CD4-positive, alpha-beta T cell treated with Interleukin-6 at 100 ng/mL for 8 hours (primary cell): ENCODE measurements at places on chromosomes 1 and 21.

DNA sequence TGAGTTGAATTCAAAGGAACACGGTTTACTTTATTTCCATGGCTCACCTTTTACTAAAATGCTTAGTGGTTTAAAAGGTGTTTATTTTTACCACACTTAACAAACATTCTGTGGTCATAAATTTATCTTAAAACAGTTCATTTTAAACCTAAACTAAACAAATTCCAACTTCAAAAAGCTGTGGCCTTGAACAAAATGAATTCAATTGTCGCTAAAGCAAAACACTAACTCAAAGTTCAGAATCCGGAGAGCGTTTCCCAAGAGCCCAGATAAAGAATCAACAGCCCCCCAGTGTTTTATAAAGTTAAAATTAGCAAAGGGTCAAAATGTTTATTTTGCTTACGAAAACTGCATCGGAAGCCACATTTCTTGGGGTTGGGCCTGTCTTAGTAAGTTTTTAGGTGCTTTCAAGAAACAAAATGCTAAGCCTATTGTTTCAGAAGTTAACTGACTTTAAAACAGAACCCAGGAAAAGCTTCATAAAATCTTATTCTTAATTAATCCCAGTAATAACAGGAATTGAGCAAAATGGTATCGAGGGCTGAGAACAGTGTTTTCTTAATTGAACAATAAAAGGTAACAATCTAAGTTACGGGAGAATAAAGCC, 1.3 kb downstream of the PUM1 start:
- DNase-seq: no peak

- DNase-seq: no peak
These were observed 55.0 kb downstream of the ELAVL4 start for GRCh38 chr1:50163680-50164079.

- DNase-seq: peak; percentile 74
These were observed 24.6 kb downstream of the ARHGEF19 start for GRCh38 chr1:16187748-16188401.

DNA sequence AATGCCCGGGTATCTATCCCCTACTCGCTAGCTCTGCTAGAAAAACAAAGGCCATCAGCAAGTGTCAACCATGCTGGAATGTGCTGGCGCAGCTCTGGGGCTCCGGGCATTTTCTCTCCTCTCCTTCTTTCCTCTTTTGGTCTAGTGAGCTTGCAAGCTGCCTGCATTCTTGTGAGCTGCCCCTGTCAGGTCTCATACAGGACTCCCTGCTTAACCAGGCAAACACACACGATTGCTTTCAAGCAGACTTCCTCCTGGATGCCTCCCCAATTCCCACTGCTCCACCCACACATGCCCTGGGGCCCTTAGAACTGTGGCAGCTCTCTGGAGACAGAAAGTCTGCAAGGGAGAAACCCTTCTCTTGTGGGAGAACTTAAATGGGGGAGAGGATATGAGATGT, 35.7 kb upstream of the SUCO start:
- no peak for DNase-seq

DNA sequence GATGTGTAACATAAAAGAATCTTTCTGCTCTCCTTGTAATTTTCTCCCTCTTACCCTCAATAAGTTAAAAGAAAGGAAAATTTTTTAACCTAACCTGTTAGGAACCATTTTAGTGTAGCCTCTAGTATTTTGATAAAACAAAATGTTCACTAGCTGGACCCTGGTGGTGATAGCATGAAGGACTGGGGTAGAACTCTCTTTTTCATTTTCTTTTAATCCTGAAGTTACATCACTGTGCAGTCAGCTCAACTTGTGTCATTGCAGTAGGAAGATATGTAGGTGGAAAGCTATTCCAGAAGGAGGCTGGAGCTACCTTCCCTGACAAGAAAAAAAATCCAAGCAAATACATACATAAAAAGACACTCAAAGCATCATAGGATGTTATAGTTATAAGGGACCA, 39.3 kb downstream of the NFIA start:
- DNase-seq: no peak

DNA sequence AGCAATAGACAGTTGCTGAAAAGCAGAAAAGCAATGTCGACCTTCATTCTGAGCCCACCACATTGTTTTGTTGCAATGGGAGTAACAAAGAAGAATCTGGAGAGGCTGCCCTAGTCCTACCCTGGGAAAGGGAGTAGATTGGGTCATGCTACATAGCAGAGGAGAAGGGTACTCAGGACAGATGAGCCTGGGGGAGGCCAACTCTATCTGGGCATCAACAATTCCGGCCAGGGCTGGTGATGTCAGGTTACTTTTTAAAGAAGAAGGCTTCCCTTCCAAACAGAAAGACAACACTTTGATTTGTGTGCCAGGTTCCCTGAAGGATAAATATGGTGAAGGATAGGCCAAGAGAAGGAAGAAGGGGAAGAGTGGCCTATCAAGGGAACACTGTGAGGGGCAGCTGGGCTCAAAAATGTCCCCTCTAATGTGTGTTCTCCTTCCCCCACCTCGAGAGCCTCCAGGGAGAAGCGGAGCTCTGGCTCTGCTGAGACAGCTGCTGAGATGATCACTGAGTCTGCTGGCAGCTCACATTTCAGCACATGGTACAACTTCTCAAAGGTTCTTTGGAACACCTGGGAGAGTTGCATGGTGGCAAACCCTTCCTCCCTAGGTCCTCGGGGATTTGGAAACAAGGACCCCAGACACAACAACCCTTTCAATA, 3.2 kb upstream of the ADIPOR1 start:
- no peak for DNase-seq

DNA sequence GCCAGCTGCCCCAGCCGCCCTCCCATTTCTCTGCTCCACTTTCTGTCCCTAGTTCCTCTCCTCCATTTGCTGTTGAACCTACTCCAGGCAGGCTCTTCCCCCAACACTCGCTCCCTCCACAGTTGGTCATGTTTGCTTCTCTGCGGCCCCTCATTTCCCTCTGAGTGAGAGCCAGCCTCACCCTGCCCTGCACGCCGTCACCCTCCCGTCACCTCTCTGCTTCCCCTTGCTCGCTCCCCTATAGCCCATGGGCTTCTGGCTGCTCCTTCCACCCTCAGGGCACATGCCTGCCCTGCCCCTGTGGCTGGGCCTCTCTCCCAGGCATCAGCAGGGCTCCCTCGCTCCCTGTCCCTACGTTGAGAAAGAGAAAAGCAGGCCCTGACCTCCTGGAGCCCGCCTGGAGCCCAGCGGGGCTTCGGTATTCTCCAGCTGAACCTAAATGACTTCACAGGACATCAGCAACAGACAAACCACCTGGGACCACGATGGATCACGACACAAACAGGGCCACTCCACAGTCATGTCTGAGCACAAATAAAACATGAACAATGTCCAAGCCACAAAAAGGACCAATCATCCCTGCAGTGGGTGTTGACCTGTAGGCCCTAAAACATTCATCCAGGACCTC, 13.3 kb upstream of the THEMIS2 start:
- DNase-seq: no peak

DNA sequence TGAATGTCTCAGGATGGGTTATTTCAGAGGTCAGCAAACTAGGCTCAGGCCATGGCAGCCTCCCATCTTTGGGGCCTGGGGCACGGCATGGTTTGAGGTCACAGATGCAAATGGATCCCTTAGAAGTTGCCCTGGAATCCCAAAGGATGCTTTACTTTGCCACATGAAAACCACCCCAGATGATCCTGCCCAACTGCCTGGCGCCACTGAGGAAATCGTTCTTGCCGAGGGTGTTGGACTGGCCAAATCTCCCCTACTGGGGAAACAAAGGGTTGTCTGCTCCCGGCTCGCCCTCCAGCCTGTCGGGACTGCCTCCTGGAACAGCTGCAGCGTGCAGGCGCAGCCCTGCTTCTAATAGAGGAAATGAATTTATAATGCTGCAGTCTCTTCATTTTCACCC, 173.0 kb upstream of the LMO4 start:
- DNase-seq: no peak

- DNase-seq: no peak
These were observed 24.7 kb downstream of the MFSD2A start for GRCh38 chr1:39979654-39980053.

DNA sequence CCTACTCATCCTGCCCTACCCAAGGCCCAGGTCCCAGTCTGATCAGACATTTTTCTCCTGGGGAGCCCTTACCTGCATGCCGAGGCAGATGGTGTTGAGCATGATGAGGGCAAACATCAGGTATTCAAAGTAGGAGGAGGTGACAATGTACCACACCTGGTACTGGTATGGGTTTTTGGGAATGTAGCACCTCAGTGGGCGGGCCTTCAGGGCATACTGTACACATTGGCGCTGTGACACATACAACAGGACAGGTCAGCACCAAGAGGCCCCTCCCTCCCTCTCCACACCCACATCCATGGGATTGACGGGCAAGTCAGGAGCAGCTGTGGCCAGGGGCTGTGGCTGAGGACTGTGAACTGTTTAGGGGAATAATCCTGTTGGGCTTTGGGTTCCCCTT, 37.1 kb upstream of the KIF21B start:
- DNase-seq: no peak

- no peak for DNase-seq
These were observed 36.8 kb downstream of the DHRS3 start for GRCh38 chr1:12581179-12581578.

- DNase-seq: no peak
These were observed 18.2 kb downstream of the CD34 start for GRCh38 chr1:207892764-207893163.

DNA sequence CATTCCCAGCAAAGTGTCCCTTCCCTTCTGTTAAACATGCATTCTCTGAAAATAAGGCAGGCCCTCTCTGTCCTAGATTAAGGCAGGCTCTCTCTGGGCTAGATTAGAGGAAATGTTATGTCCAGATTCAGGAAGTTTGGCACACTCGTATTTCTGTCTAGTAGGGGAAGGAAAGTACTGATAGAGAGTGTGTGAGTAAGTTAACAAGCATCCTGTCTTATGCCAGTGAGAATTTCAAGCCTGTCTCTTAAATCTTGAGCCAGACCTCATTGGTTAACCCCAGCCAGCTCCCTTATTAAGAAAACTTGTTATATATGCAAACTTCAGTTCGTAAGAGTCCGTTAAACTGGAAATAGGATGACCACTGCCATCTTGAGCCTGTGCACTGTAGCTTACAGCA, 31.6 kb downstream of the IGSF5 start:
- no peak for DNase-seq

DNA sequence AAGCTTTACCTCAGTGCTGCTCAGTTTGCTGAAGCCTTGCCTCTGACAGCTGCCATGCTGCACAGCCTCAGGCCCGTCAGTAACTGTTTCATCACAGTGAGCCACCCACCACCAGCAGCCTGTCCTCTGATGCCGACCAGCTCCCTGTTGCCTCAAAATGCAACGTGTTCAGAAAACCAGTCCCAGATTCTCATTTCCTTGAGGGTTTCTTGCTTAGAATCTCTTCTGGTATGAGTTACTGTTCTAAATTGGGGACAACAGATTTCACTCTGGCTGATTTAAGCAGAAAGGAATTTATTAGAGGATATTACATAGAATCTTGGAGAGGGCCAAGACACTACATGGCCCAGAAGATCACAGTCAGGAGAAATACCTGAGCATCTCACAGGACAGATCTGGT, 11.0 kb downstream of the UBL4B start:
- no peak for DNase-seq

DNA sequence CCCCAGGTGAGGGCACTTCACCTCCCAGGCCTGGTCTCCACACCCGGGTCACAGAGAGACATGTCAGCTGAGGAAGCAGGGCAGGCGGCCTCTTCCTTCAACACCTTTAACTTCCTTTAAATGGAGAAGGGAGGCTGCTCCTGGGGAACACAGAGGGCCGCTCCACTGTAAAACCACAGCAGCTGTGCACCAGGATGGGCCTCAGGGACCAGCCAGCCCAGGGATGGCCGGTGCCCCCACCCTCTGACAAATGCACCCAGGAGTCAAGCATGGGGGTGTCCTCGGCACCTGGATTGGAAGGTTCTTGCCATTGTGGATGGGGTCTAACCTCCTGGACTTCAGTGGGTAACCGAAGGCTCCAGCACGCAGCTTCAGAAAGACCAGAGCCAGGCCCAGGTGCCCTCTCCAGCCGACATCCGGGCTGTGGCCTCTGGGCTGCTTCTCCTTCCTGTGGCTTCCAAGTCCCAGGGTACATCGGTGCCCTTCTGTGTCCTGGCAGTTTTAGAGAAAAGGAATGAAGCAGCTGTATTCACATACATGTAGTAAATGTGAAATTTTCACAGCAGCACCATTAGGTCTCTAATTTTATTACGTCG, 121.7 kb upstream of the COL6A1 start:
- no peak for DNase-seq

DNA sequence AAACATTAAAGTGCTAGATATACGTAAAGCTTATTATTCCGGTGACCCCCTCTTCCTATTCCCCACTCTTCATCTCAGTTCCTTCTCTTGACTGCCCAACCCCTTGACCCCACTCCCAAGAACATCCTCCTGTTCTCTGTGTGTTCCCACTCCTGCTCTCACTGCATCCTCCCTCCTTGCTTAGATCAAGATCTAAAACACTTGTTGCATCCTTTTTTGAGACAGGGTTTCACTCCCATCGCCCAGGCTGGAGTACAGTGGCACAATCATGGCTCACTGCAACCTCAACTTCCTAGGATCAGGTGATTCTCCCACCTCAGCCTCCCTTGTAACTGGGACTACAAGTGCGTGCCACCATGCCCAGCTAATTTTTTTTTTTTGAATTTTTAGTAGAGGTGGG, 13.5 kb downstream of the ATP2B4 start:
- DNase-seq: no peak

GRCh38 chr1:68010090-68010489, 40.3 kb downstream of the DIRAS3 start:
- DNase-seq: no peak

DNA sequence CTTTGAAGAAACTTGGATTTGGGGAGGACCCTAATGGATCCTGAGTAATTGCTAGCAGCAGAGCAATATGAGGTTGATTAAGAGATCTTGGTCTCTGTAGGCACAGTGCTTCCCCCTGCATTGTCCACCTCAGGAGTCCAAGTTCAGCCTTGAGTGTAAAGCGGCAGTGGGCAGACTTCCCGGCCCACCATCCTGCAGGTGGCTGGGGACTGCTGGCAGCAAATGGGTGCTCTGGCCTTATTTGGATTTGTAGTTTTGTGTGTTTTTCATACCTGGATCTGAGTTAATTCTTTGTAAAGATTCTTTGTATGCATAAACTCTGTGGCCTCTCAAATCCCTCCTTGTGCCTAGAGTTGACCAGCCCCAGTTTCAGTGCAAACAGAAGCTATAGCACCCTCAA, 7.6 kb downstream of the BARHL2 start:
- no peak for DNase-seq

DNA sequence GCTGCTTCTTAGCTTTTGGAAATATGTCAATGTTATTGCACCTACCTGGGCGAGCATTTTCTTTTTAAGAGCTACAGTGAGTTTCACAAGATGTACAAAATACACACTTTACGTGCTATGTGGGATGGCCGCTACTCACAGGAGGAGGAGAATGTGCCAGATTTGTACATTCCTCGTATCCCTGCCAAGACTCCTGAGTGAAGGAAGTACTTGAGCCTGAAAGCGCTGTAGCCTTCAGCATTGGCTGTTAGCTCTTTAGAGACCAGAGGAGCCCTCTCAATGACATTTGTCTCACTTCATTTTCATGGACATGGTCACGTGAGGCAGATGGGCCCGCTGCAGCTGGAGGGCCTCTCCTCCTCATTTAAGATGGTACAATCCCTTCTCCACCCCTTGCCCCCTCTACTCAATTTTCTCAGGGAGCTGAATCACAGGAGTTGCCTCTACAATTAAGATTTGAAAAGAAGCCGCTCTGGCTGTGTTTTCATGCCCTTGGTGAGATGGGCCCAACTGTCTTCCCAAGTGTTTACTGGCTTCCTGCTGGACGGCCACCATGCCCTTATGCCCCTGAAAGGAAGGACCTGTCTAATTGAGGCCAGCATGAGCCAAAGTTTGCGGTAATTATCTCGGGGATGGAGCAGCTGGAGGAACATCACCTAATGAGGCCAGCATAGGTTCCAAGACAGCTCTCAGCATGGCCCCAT, 442.6 kb downstream of the PRDM2 start:
- no peak for DNase-seq
